ENCODE measurements at places on chromosomes 2 and 18.

GRCh38 chr2:239807568-239807967 lies 217.6 kb downstream of the NDUFA10 start:
- H3K27ac ChIP-seq = no peak overlapping the region
- H3K36me3 ChIP-seq = no peaks in the 10 kb centered on the region
- no peaks in the 10 kb centered on the region for H3K27me3 ChIP-seq
- H3K4me3 ChIP-seq = no peak overlapping the region

DNA sequence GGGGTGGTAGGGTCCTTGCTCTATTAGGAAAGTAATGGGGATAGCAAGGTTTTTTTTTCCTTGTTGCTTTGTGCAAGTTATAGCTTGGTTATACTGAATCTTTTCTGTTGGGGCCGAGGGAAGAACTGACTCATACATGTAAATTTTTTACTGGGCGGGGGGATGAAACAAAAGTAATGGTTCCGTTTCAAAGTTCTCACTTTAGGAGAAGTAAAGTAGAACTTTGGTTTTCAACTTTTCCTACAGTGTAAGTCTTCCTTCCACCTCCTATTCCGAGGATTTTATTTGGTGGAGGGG lies 1.1 kb downstream of the AFTPH start:
- peak overlapping the region; percentile 99 for H3K4me3 ChIP-seq
- no peaks in the 10 kb centered on the region for H3K27me3 ChIP-seq
- DNase-seq = no peak
- H3K4me1 ChIP-seq = peaks cover 4% of the 10 kb centered on the region
- H3K27ac ChIP-seq = peak overlapping the region; percentile 93
- no peaks in the 10 kb centered on the region for H3K36me3 ChIP-seq

GRCh38 chr2:192196421-192197194 lies 1.9 kb upstream of the TMEFF2 start:
- no peaks in the 10 kb centered on the region for H3K36me3 ChIP-seq
- no peak for DNase-seq
- H3K4me3 ChIP-seq = peak overlapping the region; percentile 58
- peaks cover 13% of the 10 kb centered on the region for H3K27me3 ChIP-seq

- DNase-seq = no peak
- no peaks in the 10 kb centered on the region for H3K27me3 ChIP-seq
- peak overlapping the region; percentile 87 for H3K27ac ChIP-seq
- H3K36me3 ChIP-seq = no peaks in the 10 kb centered on the region
- peak overlapping the region; percentile 100 for H3K4me3 ChIP-seq
These were observed 1.2 kb upstream of the IMPA2 start for GRCh38 chr18:11980163-11980493.

GRCh38 chr2:218895759-218896500 lies 15.3 kb downstream of the WNT10A start:
- H3K27ac ChIP-seq = no peak overlapping the region
- H3K4me1 ChIP-seq = peaks cover 14% of the 10 kb centered on the region
- peaks cover 19% of the 10 kb centered on the region for H3K27me3 ChIP-seq
- no peak overlapping the region for H3K4me3 ChIP-seq

- no peak overlapping the region for H3K27ac ChIP-seq
- no peak for DNase-seq
- H3K36me3 ChIP-seq = no peaks in the 10 kb centered on the region
- no peaks in the 10 kb centered on the region for H3K4me1 ChIP-seq
These were observed 10.5 kb downstream of the CNGA3 start for GRCh38 chr2:98356729-98357128.

GRCh38 chr2:28334527-28334894 lies 58.1 kb upstream of the FOSL2 start:
- DNase-seq = no peak
- peaks cover 5% of the 10 kb centered on the region for H3K4me1 ChIP-seq
- H3K36me3 ChIP-seq = no peaks in the 10 kb centered on the region
- H3K27ac ChIP-seq = peak overlapping the region; percentile 75
- no peak overlapping the region for H3K4me3 ChIP-seq

DNA sequence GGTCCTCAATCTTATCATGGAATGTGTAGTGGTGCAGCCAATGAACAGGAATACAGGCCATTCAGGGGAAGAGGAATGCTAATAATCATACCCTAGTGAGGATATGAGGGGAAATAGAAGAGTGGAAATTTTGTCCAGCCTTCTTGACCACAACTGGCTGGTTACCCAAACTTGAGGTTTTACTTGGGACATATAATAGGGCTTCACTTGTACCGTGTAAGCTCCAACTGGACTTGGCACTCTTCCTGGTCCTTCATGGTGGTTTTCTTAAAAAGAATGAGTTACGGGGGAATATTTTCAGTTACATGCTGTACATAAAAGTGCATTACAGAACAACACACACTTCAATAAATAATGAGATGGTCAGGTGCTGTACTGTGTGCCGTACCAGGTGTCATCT lies 234.9 kb upstream of the RASGRP3 start:
- no peak overlapping the region for H3K4me3 ChIP-seq
- peaks cover 16% of the 10 kb centered on the region for H3K4me1 ChIP-seq
- DNase-seq = no peak
- peaks cover 8% of the 10 kb centered on the region for H3K36me3 ChIP-seq

DNA sequence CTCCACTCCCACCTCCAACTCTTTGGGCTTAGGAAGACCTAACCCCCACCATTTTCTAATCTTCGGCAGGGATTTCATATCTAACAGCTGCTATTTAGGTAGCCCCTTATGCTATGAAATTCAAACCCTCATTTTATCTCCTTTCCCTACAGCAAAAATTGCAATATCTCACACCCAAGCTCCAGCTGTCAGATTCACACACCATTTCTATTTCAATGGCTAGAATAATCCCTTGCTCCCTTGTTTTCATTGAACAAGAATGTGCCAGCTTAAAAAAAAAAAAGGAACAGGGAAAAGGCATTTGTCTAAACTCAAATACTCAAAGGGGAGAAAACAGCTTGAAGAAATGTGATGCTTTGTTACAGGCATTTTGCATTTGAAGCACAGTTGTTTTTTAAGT lies 850.6 kb upstream of the ACVR2A start:
- no peak for DNase-seq
- H3K4me3 ChIP-seq = no peak overlapping the region
- no peaks in the 10 kb centered on the region for H3K4me1 ChIP-seq
- no peak overlapping the region for H3K27ac ChIP-seq
- H3K27me3 ChIP-seq = no peaks in the 10 kb centered on the region

DNA sequence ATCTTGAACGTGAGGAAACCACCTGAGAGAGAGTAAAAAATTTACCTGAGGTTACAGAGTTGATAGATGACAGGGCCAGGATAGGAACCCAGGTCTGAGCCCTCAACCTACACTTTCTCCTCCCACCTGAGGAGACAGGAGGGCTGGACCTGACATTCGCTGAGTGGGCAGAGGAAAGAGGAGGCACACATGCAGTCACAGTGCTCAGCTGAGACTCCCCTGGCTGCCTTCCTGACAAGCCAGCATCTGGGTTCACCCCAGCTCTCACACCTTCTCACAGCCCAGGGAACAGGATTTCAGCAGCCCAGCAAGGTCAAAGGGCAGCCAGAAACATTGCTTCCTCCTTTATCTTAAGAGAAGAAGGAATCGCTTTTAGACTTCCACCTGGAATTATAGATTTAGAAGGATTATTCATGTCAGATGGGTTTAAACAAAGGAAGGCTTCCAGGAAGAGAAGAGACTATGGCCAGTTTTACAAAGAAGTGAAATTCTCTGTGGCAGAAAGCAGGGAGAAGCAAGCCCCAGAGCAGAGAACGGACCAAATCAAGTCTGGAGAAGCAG lies 18.1 kb upstream of the PKDCC start:
- H3K4me3 ChIP-seq = no peak overlapping the region
- H3K4me1 ChIP-seq = peaks cover 5% of the 10 kb centered on the region

DNA sequence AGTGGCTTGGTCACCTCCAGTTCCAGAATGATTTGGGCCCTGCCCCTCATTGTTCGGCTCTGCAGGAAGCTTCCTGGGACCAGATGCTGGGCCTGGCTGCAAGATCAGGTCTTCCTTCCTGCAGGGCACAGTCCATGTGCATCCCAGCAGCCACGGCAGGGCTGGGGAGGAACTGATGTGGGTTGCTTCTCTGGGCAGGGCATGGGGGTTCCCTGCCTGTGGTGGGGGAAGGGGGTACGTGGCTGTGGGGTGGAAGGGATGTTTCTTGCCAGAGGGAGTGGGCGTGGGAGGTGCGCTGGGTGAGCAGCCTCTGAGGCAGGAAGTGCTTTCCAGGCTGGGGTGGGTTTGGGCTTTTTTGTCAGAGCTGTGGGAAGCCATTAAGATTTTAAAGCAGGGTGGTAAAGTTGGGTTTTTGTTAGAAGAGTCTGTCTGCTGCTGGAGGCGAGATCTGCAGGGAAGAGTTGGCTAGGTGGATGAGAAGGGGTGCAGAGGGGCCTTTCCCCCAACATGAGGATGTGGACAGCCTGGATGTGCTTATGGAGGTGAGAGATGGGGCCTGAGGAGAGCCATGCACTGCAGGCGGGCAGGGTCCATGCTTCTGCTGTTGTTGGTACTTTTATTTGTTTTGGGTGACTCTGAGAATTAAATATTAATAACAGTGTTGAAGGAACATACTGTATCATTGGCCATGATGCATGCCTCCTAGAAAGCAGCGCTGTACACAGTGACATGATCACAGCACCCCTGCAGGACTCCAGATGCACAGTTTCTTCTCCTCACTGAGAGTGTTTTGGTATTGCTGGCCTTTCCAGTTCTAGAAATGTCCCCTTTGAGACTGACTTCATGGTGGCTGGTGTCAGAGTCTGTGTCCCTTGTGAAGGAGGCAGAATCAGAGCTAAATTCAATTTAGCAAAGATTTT lies 45.3 kb downstream of the DGKD start:
- no peak overlapping the region for H3K27ac ChIP-seq
- H3K4me1 ChIP-seq = no peaks in the 10 kb centered on the region
- no peak overlapping the region for H3K4me3 ChIP-seq
- no peaks in the 10 kb centered on the region for H3K27me3 ChIP-seq
- no peak for DNase-seq
- H3K36me3 ChIP-seq = peaks cover 3% of the 10 kb centered on the region

- H3K27me3 ChIP-seq = no peaks in the 10 kb centered on the region
- no peaks in the 10 kb centered on the region for H3K36me3 ChIP-seq
- H3K4me1 ChIP-seq = no peaks in the 10 kb centered on the region
These were observed 238.3 kb downstream of the SLC8A1 start for GRCh38 chr2:40213619-40214018.

DNA sequence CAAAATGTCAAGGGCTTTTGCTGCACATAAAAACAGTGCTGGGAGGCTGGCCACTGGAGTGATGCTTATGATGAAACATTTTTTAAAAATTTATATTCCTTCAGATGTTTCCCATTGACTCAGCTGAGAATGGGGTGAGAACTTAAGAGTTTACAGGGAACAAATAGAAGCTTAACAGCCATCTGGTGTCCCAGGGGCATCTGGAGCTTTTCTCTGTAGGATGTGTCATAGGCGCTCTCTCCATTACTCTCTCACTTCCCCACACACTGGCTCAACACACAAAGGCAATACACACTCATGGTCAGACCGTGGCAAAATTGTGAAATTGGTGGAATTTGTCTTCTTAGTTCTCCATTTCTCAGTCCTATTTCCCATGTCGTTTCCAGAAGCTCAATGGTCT lies 783.1 kb upstream of the LRRTM1 start:
- no peaks in the 10 kb centered on the region for H3K36me3 ChIP-seq
- no peak overlapping the region for H3K27ac ChIP-seq
- no peak overlapping the region for H3K4me3 ChIP-seq
- no peak for DNase-seq
- no peaks in the 10 kb centered on the region for H3K27me3 ChIP-seq

- peaks cover 24% of the 10 kb centered on the region for H3K4me1 ChIP-seq
- H3K4me3 ChIP-seq = no peak overlapping the region
- H3K36me3 ChIP-seq = no peaks in the 10 kb centered on the region
- peak overlapping the region; percentile 30 for H3K27ac ChIP-seq
These were observed 43.4 kb downstream of the MBP start for GRCh38 chr18:77088963-77089722.

GRCh38 chr2:169510496-169510895 lies 994 bp downstream of the KLHL41 start:
- H3K4me3 ChIP-seq = no peak overlapping the region
- H3K27me3 ChIP-seq = no peaks in the 10 kb centered on the region
- no peaks in the 10 kb centered on the region for H3K36me3 ChIP-seq
- DNase-seq = no peak
- H3K4me1 ChIP-seq = no peaks in the 10 kb centered on the region

- H3K36me3 ChIP-seq = no peaks in the 10 kb centered on the region
- no peak overlapping the region for H3K4me3 ChIP-seq
- no peak for DNase-seq
These were observed 2.6 kb downstream of the ANKRD44 start for GRCh38 chr2:197307933-197308521.

- DNase-seq = no peak
- H3K4me1 ChIP-seq = no peaks in the 10 kb centered on the region
- no peaks in the 10 kb centered on the region for H3K27me3 ChIP-seq
- H3K36me3 ChIP-seq = no peaks in the 10 kb centered on the region
- H3K27ac ChIP-seq = no peak overlapping the region
These were observed 144.4 kb downstream of the MREG start for GRCh38 chr2:215868846-215869543.

- H3K27me3 ChIP-seq = no peaks in the 10 kb centered on the region
- H3K4me3 ChIP-seq = no peak overlapping the region
- DNase-seq = peak; percentile 88
- no peaks in the 10 kb centered on the region for H3K36me3 ChIP-seq
These were observed 68.9 kb upstream of the EFEMP1 start for GRCh38 chr2:55992455-55992854.

DNA sequence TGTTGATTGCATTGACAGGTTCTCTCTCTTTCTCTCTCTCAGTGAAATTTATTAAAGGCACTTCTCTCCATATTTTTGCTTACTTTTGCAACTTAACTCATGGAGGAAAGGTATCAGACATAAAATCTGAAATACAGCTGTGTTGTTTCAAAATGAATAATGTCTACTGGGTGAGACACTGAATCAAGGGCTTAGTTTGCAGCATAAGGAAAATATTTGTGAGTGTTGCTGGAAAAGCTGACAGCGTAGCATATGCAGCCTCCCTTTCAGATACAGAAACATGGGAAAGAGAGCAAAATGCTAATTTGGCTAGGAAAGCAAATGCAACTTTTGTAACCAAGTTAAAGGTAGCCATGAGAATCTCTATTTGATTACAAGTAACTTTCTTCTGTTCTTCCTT lies 81.5 kb upstream of the COL3A1 start:
- peaks cover 13% of the 10 kb centered on the region for H3K4me1 ChIP-seq
- H3K4me3 ChIP-seq = no peak overlapping the region
- H3K36me3 ChIP-seq = no peaks in the 10 kb centered on the region

GRCh38 chr2:88201811-88202169 lies 31.6 kb downstream of the THNSL2 start:
- H3K36me3 ChIP-seq = no peaks in the 10 kb centered on the region
- peaks cover 4% of the 10 kb centered on the region for H3K27me3 ChIP-seq
- DNase-seq = no peak
- no peak overlapping the region for H3K27ac ChIP-seq
- H3K4me1 ChIP-seq = peaks cover 3% of the 10 kb centered on the region

GRCh38 chr18:74589811-74590210 lies 7.9 kb upstream of the ZNF407 start:
- no peak for DNase-seq
- H3K27ac ChIP-seq = no peak overlapping the region
- H3K27me3 ChIP-seq = no peaks in the 10 kb centered on the region
- no peaks in the 10 kb centered on the region for H3K4me1 ChIP-seq

- no peak overlapping the region for H3K4me3 ChIP-seq
- no peaks in the 10 kb centered on the region for H3K27me3 ChIP-seq
- H3K36me3 ChIP-seq = no peaks in the 10 kb centered on the region
- H3K4me1 ChIP-seq = no peaks in the 10 kb centered on the region
- H3K27ac ChIP-seq = no peak overlapping the region
- no peak for DNase-seq
These were observed 8.6 kb upstream of the RPL37A start for GRCh38 chr2:216490061-216490460.

All from ascending aorta (tissue), 2 donors.